Fibroblast of skin of right biceps (primary cell): ENCODE measurements at places on chromosomes 3 and 15.

GRCh38 chr3:155525324-155525833 is 219.5 kb downstream of the PLCH1 start:
- DNase-seq, result no peak

DNA sequence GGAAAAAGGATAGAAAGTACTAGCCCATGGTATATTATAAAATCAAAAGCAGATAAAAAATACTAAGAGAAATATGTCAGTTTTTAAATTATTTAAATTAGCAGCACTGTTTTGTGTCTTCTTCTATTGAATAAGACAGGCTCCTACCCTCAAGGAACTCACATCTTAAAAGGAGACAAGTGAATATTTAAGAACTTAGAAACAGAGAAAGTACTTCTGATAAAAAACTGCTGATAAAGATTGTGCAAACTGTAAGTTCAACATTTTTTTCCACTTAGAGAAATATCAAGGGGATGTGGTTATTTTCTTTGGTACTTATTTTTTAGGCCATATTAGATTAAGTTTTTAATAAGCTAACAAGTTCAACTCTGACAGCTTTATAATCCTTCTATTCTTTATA is 3.0 kb upstream of the ANKRD28 start:
- no peak for DNase-seq

DNA sequence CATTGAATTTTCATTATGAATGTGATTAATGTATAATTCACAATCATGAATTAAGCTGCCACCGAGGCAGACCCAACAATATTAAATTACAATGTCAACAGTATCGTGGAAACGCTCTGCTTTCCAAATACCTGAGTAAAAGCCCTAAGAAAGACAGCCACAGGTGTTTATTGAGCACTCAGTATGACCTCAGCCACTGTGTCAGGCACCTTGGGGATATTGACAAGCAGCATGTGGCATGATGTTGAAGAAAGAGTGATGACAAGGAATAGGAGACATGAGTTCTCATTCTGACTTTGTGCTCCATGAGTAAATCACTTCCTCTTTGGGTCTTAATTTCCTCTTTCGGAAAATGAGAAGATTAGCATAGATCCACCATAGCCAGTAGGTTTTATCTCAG is 12.8 kb downstream of the C2CD4A start:
- DNase-seq, result no peak

- DNase-seq, result no peak
These were observed 67.7 kb downstream of the CPN2 start for GRCh38 chr3:194283221-194284006.

DNA sequence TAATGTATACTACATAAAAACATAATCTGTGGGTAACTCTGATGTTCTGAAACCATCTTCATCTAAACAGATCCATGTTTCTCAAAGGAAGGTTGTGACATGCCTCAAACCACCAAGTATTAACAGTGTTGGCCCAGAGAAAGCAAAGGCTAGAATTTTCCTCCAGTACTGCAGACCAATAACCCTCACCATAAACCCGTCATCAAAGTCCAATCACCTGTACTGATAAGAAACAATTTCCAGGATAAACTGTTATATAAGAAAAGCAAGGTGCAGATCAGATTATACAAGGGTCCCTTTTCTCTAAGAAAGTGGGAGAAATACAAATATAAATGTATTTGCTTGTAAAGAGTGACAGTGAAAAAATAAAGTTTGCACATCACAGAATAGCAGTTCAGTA is 32.3 kb downstream of the TBC1D2B start:
- DNase-seq, result no peak

- no peak for DNase-seq
These were observed 1325.8 kb upstream of the ALCAM start for GRCh38 chr3:104040896-104041295.

DNA sequence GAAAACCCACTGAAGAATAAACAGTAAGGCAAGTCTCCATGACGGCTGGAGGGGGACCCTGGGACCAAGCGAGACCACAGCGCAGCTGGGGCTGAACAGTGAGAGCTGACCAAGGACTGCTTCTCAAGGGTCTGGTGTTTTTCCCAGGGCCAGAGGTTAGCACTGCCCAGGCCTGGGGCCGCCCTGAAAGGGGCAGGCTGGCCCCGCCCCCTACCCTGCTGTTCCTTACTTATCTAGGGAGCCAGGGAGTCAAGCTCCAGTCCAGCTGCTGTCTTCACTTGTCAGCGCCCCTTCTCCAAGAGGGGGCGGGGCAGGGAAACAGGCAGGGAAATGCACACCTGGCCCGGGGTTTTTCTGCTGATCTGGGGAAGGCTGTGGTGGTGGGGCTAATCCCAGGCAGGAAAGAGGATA is 51.6 kb upstream of the HACD2 start:
- DNase-seq, result no peak

- DNase-seq, result no peak
These were observed 111.8 kb downstream of the SRGAP3 start for GRCh38 chr3:9137676-9138075.

DNA sequence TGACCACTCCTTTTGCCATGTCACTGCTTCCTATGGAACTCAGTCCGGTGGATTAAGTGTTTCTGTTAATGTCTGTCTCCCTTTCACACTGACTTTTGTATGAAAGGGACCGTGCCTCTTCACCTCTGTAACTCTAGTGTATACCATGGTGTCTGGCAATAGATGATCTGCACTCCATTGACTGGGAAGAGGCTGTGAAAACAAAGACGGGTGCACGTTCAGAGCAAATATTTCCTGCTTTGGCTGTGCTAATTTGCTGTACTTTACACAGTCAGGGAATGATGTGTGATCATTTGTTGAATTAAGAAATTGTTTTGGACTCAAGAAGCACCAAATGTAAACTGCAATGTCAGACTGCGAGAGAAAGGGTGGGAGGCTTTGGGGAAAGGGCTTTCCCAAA is 315.2 kb downstream of the RORA start:
- DNase-seq, result no peak

- DNase-seq, result no peak
These were observed 24.2 kb downstream of the KATNBL1 start for GRCh38 chr15:34185666-34186065.

- no peak for DNase-seq
These were observed 96.2 kb downstream of the CORO2B start for GRCh38 chr15:68674975-68675374.

GRCh38 chr3:48247401-48247811 is 6.5 kb downstream of the ZNF589 start:
- peak; percentile 61 for DNase-seq

- DNase-seq, result no peak
These were observed 53.0 kb downstream of the C3orf80 start for GRCh38 chr3:160278210-160278609.

- DNase-seq, result no peak
These were observed 36.5 kb downstream of the ALS2CL start for GRCh38 chr3:46656778-46657556.

- no peak for DNase-seq
These were observed 49.3 kb upstream of the IGF2BP2 start for GRCh38 chr3:185874119-185874518.

DNA sequence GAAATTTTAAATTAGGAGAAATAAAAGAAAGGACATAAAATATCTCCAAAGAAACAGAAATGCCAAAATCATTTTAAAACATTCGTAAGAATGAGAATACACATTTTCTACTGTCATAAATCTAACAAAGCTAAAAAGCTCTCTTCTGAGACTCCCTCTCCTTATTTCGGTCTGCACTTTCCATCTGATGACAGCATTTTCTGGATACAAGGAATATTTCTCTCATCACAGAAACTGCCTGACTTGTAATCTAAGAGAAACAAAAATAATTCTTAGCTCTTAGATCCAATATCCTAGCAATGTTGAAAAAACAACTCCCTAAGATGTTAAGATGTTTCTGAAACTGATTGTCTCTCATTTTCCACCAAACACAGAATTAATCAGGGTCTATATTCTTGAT is 93.5 kb downstream of the PEAK1 start:
- no peak for DNase-seq

GRCh38 chr3:130712718-130713423 is 33.8 kb downstream of the PIK3R4 start:
- DNase-seq, result no peak

- no peak for DNase-seq
These were observed 11.6 kb upstream of the AEN start for GRCh38 chr15:88609344-88610090.

GRCh38 chr15:73996267-73996666 is 1.8 kb downstream of the PML start:
- no peak for DNase-seq

DNA sequence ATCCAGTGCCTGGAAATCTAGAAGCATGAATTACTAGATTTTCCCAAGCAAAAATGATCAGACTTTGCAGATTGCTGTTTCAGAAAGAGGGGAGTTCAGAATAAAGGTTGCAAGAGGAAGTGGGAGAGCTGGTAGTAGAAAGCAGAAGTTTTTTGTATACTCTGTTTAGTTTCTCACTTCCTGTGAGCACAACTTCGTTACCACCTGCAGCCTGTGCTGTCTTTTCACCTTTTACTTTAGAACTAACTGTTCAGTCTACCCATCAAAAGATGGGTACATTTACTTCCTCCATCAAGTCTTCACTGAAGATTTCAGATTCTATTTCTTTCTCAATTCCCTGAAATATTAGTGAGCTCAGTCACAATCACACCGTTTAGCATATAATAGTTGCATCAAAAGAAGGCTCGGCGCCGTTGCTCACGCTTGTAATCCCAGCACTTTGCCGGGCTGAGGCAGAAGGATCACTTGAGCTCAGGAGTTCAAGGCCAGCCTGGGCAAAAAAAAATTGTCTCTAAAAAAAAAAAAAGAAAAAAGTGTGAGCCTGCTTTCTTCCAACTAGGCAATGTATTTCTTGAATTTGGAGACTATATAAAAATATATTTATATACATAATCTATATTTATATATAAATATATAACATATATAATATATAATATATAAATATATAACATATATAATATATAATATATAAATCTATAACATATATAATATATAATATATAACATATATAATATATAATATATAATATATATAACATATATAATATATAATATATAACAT is 1.8 kb upstream of the CEP97 start:
- no peak for DNase-seq

GRCh38 chr3:158057666-158058065 is 48.6 kb downstream of the SHOX2 start:
- peak; percentile 26 for DNase-seq

DNA sequence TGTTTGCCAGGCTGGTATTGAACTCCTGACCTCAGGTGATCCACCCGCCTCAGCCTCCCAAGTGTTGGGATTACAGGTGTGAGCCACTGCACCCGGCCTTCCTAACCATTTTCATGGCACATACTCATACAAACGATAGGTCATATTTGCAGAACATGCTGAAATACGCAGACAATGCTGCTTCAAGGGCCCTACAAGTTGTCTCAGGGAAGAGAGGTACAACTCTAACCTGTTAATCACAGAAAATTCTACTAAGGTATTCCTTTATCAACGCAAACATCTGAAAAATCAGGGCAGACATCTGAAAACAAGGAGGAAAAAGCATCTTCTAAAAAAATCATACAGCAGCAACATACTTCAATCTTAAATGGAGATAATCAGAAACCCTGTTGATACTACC is 39.9 kb downstream of the RAF1 start:
- no peak for DNase-seq

- no peak for DNase-seq
These were observed 7.0 kb downstream of the MINDY4B start for GRCh38 chr3:150898046-150898754.

GRCh38 chr15:55630858-55631257 is 42.7 kb upstream of the PYGO1 start:
- DNase-seq, result no peak

DNA sequence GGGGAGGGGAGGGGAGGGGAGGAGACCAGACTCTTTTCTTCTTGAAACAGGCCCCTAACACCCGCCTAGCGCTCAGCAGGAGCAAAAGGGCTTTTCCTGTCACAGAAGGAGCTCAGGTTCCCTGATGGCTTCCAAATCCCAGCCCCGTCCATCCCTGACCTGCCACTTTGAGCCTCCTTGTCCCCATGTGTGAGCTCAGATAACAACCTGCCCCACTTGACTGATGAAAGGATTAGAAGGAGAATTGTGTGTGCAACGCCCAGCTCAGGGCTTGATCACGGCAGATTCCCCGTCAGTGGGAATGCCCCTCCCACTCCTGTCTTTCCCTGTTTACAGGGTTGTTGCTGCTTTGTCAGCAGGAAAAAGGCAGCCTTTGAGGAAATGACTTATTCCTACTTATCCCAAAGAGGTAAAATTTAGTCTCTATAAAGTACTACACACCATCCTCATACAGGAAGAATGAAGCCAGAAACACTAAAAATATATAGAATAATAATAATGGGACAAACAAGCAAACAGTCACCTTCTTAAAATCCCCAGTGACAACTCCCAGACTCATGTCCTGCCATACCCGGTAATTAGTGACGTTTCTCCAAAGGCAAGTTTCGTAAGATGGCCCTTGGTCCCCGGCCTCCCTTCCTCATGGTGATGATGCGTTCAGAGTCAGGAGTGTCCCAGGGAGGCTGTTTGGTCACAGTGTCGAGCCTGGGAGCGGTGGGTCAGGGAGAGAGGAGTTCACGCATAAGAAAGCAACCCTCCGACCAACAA is 6.1 kb upstream of the LRRC15 start:
- no peak for DNase-seq

DNA sequence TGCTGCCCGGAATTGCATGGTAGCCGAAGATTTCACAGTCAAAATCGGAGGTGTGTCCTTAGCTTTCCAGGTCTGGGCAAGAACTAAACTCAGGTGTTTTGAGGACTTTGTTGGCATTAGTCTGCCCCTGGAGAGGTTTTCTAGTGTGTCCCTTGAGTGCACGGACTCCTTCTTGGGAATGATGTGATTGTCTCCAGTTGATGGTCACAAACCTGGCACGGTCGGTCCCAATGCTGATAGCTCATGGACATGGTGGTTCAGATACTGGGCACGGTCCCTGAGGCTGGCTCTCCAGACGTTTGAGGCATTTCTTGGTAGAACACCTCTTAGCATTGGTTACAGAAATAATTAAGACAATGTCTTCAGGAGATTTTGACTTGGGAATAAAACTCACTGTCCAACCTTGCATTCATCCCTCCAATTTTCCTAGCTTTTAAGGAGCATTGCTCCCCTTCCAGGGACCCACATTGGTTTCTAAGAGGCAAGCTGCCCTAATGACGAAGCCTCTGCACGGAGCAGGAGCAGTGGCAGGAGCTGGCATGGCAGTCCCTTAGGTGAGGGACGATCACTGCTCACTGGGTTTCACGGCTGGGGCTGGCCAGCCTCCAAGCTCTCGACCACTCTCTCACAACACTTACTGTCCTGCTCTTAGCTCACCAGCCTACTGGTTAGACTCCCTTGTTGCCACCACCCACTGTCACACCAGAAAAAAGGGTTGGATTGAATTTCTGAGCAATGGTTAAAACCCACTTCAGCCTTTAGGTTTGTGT is 68.1 kb downstream of the PGPEP1L start:
- no peak for DNase-seq
